ENCODE measurements at places on chromosomes 7 and 10.
A peak's percentile ranks its signal among the peaks of the same experiment; 100 is the strongest.

GRCh38 chr7:116451957-116452729, 47.4 kb upstream of the CAV2 start:
- DNase-seq, result no peak

DNA sequence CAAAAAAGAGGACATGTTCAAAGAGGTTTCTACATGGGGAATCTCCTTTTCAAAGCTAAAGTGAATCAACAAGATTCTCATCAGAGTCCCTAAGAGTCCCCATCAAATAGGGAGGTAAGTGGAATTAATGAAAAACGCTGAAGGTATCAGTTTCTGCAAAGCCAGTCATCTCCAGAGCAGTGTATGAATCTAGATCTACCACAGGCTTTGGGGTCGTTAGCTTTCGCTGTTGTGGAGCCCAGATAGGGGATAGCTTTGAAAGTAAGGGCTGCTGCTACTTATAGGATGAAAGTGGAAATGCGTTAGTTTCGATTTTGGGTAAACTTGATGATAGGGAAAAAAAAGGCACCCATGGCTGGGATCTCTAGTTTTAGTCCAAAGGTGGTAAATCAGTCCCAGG, 748.4 kb downstream of the LRMDA start:
- no peak for DNase-seq

GRCh38 chr7:134060874-134061273, 66.3 kb upstream of the LRGUK start:
- no peak for DNase-seq

DNA sequence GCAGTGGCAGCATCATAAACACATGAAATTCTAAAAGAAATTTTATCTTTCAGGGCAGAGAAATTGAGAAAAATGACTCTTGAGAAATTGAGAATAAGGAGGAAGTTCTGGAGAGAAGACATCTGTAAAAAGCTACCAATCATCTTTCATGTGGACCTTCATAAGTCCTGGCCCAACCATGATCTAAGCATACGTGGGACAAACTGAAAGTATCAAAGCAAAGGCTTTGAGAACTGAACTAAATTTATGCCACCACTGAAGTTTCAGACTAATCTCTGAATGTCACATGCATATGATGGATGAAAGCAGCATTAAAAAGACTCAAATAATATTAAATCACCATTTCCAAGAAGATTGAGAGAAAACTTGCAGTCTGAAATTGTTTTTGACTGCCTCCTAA, 1502.8 kb upstream of the LRRTM3 start:
- DNase-seq, result no peak

GRCh38 chr7:81845744-81846241, 75.9 kb upstream of the HGF start:
- no peak for DNase-seq

- DNase-seq, result peak; percentile 61
Measured at GRCh38 chr10:3197348-3198003, 24.9 kb upstream of the PITRM1 start.

DNA sequence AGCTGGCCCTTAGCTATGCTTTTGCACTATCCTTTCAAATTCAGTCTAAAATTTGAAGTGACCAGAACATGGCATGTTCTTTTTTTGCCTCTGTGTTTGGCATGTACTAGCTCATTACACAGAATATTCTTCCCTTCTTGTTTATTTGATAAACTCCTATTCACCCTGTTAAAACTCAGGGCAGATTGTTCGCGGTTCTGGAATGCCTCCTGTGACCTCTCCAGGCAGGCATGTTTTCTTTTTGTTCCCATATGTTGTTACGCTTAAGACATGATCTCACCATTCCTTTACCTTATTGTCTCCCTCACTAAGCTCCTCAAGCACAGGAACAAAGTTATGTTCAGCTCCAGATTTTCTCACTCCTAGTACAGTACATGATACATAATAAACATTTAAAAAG, 181.7 kb downstream of the CCSER2 start:
- no peak for DNase-seq

- no peak for DNase-seq
Measured at GRCh38 chr10:44463511-44464121, 78.7 kb upstream of the CXCL12 start.

GRCh38 chr10:88106366-88106765, 242.9 kb downstream of the PTEN start:
- no peak for DNase-seq

DNA sequence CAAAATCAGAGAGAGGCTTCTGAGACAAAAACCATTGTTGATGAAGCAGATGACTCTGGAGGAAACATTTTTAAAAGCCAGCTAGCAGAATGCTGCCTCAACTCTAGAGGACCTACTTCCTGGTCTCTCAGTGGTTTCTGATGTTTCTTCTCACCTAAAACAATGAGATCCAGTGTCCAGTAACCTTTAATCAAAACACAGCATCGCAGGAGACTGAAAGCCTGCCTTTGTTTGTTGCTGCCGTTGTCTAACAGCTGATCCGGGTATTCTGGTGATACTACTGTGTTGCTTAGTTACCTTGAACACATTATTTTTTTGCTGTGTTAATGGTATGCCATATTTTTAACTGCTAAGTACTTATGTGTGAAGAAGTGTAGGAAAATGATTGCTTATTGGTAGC, 70.9 kb downstream of the WIPF3 start:
- peak; percentile 98 for DNase-seq

DNA sequence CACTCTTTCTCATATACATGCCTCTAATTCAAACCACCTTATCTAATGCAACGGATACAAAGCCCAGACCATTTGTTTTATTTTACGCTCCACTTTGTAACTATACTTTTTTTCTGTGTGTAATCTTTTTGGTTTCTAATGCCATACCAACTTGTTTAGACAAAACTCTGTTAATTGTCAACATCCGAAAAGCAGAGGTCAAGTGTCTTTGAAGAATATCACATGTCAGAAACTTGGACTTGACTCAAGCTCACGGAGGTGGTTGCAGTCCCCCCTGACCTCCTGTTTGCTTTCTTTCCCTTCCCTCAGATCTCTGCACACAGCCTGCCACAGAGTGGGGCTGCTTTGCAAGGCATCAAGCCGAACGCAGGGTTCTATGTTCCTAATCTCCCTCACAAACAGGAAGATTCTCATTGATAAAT, 698.9 kb downstream of the PARD3 start:
- no peak for DNase-seq
